ENCODE measurements at places on chromosomes 2 and 18.

GRCh38 chr18:48675352-48675761 is 136.5 kb downstream of the CTIF start:
- DNase-seq, result peak; percentile 74

DNA sequence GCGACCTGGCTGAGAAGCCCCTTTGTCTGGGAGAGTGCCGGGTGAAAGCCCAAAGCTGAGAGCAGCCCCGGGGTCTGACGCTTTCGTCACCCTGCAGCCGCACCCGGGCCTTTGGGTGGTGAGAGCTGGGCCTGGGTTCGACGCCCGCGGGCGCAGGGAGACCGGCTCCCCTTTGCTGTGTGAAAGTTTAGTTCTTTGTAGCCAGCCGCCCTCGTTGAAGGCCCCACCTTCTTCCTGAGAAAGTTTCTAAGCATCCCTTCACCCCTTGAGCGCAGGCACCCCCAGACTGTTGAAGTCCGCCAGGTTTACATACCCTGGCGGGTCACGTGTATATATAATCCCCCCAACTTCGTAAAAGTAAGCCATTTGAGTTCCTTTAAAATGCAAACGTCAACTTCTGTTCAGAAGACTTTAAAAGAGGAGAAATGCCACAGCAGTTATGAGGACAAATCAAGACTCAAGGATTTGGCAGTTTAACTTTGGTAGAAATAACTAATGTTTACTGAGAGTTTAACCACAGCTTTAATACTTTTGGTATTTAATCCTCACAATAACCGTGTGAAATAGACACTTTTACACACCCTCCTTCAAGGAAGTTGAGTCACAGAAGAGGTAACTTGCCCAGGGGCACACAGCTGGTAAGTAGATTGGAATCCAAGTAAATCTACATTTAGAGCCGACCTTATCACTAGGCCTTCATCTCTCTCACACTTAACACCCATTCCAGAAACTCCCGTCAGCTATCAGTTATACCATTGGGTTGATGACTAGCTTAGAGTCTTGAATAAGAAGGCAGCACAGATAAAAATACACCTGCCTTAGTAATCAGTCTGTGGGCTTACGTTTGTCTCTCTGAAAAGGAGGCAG is 1.1 kb upstream of the MBOAT2 start:
- DNase-seq, result no peak

DNA sequence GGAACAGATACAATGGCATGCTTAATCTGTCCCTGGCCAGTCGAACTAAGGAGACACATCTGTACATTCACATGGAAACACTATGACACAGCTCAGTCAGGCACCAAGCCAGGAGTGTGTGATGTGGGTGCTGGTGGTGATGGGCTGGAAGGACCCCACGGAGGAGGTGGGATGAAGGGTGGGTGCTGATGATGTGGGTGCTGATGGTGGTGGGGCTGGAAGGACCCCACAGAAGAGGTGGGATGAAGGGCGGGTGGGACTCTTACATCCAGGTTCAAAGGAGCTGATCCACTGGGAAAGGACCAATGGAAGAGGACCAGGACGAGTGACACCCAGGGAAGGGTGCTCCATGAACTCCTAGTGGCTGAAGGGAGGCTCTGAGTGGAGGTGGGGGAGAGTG is 34.8 kb upstream of the ACAA2 start:
- DNase-seq, result no peak

GRCh38 chr18:69588301-69588700 is 187.6 kb downstream of the DOK6 start:
- no peak for DNase-seq

GRCh38 chr2:147236601-147237000 is 608.2 kb upstream of the ACVR2A start:
- no peak for DNase-seq

DNA sequence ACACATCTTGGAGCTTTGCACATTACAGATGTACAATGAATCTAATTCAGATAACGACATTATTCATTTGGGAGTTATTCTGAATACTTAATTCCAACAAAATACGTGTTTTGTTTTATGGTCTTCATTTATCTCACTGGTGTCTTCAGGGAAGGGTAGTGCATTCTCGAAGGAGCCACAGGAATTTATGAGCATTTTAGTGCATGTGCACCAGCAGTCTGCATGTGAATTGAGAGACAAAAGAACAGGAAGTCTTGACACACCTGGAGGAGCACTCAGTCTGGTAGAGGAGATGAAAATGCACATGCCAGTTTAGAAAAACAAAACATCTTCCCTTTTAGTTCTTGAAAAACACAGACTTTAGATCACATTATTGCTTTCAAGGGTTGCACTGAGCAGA is 228.7 kb downstream of the LRATD1 start:
- no peak for DNase-seq

Data from MV-4-11 (cell line).